ENCODE measurements at places on chromosomes 2 and 18.

DNA sequence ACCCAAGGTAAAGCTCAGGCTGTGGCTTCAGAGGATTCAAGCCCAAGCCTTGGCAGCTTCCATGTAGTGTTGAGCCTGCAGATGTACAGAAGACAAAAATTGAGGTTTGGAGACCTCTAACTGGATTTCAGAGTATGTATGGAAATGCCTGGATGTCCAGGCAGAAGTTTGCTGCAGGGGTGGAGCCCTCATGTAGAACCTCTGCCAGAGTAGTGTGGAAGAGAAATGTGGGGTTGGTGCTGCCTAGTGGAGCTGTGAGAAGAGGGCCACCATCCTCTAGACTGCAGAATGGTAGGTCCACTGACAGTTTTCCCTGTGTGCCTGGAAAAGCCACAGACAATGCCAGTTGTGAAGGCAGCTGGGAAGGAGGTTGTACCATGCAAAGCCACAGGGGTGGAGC, 239.9 kb downstream of the SPAG16 start:
- no peak for DNase-seq

DNA sequence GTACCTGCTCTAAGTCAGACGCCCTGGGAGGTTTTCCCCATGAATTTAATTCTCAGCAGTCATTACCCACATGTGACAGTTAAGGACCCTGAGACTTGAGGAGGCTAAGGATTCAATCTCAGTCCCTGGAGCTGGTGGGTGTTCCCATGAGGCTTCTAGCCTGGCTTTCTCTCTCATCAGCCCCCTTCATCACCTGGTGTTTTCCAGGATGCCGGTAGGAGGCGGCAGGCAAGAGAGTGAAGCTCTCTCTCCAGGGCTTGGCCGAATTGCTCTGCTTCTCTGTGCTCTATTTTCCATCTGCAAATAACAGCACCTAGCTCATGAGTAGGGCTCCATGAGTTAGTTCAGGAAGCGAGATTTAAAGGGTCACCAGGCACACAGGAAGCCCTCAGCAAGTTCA, 241.9 kb downstream of the PTPRM start:
- DNase-seq, result no peak

GRCh38 chr18:59011786-59012185, 127.9 kb upstream of the SEC11C start:
- no peak for DNase-seq

DNA sequence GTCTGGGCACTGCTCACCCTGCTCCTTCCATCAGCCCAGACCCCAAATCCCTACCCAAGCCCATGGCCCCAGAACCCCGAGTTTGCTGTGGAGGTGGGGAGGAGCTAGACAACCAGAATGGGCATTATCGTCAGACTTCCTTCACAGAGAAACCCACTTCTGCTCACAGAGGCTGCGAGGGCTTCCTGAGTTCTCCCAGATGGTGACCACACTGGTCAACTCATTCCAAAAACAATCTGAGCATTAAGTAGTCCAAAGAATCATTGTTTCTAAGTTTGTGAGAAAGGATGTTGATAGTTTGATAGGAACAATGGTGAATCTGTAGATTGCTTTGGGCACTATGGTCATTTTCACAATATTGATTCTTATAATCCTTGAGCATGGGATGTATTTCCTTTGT, 60.2 kb downstream of the LRRC30 start:
- DNase-seq, result no peak

DNA sequence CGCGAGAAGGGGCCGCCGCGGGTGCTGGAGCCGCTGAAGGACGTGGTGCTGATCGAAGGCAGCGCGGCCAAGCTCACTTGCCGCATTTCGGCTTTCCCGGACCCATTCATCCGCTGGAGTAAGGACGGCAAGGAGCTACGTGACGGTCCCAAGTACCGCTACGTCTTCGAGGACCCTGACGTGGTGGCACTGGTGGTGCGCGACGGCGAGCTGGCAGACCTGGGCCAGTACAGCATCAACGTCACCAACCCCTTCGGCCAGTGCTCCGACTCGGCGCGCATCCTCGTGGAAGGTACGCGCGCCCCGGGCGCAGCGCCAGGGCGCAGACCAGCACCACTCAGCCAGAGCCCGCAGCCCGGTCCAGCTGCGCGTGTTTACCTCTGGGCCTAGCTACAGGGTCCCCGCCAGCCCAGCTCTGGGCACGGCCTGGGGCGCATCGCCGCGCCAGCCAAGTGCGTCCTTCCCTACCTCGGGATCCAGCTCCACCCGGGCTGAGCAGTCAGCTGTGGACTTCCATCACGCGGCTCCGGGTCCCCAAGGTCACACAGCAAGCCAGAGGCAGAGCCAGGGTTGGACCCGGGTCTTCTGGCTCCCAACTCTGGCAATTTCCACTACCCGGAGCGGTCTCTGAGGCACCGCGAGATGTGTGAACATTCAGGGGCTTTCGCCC, 1.7 kb upstream of the GMPPA start:
- no peak for DNase-seq

DNA sequence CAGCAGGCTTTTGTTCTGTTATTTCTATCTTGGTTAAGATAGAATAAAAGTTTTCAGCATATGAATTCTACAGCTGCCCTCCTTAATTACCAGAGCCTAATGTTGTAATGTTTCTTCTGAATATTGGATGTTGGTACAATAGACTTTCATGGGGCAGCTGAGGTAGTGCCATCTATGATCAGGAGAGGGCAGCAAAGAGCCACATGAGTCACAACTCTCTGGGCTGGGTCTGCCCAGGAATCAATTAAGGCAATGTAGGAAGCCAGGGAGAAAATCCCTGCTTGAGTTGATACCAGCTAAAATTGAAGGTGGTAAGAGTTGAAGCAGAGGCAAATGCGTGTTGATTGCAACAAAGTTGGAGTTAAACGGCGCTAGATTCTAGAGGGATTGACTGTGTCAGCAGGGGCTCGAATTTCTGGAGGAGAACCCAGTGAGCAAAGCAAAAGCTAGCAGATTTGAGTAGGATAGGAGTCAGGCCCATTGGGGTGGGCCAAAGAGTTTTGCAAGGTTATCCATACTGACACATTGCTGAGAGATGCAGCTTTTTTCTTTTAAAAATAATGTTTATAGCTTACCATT, 10.6 kb upstream of the MC5R start:
- DNase-seq, result peak; percentile 51

GRCh38 chr18:58132595-58133261, 88.7 kb downstream of the NEDD4L start:
- peak; percentile 56 for DNase-seq

DNA sequence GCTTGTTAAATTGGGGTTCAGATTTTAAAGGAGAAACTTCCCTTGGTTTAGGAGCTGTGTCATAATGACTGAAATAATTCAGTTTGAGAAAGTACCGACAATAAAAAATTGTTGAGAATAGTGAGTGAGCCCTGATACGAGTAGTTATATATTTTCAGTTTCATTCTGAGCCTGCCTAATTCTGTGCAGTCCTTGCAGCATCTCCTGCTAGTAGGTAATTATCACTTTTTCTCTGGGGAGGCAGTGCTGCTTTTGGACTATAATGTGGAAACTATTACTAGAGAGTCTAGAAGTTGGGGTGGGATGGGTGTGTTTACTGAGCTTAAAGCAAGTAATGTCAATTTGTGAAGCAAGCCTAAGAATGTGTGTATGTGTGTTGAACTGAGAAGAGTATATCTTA, 21.7 kb downstream of the ZNF638 start:
- no peak for DNase-seq

DNA sequence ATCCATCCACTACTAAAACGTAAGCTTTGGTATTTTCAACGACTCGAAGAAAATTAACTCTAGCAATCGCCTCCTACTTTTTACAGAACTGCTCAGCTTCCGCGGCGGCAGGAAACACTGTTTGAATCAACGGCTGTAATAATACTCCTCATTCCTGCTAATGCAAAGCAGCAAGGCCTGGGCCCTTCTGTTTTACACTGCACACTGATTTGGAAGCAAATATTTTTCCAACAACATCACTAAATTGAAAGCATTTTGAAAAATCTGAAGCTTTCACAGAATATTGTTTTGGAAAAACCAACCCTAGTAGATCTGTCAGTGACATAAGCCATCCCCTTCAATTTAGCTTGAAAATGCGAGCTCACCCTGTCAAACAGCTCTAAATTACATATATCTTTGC, 261.2 kb downstream of the TXNL1 start:
- DNase-seq, result no peak

- no peak for DNase-seq
These were observed 62.5 kb downstream of the USP40 start for GRCh38 chr2:233503947-233504637.
